ENCODE measurements at places on chromosomes 4 and X. TPM values are rescaled to one million over a fixed set of nuclear protein-coding genes. Genes with fewer than 3 reads are reported as not detected.

DNA sequence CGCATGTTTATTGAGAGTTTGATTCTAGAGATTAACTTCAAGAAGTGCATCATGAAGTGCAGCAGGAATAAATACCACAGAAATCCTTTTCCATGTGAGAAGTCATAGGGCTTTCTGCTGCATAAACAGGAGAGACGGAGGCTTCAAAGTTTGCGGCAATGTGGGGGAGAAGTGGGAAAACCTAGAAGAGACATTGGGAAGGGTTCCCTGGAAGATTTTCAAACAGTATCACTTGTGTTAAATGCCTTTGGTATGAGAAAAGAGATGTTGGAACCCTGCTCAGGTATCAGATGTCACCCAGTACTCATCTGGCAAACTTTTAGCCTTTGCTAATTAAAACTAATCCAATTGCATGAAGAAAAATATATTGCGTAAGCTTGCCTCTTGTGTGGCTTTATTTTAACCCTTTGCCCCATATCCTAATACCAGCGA lies 15.4 kb downstream of the NHS start:
- no peak for DNase-seq

DNA sequence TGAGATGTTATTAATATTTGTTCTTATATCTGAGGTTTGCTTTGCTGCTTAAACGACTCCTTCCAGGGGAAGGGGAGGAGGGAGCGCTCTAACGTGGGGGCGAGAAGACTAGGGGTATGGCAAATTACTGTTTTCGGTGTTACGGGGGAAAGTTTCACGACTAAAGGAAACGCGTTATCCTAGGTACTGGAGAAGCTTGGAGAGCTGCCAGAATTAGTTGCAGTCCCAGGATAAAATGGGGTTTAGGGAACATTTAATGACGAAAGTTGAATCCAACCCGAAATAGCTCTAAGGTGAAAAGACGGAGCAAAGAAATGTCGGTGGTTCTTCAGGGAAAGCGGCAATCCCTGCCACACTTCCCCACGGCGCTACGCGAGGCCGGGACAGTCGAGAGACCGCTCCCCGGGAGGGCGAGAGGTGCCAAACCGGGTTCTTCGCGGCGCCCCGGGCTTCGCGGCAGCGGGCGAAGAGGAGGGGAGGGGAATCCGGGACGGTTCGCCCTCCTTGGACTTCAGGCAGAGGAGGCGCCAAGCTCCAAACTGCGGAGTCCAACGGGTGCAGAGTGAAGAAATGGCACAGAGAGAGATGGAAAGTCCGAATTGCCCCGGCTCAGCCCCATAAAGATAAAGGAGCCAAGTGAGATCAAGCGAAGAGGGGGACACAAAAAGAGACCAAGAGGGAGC lies 724 bp downstream of the THOC2 start:
- DNase-seq: peak; percentile 4

Gene RIBC1
- total RNA-seq: 0.80 TPM

Gene CLGN
- not detected for total RNA-seq

Gene NXF3
- total RNA-seq: not detected
